ENCODE measurements at places on chromosomes 16 and 17.

DNA sequence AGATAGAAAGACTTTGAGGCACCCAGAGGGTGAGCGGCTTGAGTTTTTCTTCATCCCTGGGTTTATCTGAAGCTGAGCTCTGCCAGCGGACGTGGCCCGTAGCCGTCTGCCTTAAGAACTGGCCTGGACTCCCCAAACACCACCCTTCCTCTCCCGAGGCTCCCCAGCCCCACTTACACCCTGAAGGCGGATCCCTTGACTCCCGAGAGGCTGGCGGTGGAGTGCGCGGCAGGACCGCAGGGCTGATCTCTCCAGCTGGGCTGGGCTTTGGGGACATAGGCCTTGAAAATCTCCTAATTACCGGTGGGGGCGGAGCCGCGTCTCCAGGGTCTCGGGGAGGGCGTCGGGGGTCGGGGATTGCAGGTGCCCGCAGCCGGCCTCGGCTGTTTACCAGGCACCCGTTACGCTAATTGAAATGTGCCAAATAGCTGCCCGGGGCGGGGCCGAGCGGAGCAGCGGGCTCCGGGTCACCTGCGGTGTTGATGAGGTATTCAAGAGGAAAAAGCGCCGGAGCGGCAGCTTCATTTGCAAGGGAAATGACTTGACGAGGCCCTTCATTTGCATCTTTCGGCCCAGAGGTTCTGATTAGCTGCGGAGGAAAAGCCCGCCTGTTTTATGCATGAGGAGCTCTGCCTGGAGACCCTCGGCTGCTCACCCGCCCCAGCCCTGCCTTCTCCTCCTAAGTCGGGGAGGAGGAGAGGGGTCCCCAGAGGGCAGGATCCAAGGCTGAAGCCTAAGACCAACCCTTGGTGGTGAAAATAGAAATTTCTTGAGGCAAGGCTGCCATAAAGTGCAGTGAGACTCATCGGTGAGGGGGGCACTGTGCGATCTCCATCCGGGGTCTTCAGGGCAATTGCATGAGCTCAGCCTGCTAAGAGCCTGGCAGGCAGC, 100.7 kb downstream of the MGAT5B start:
- DNase-seq, result peak; percentile 46

- no peak for DNase-seq
These were observed 17.2 kb downstream of the USP7 start for GRCh38 chr16:8946544-8946943.

DNA sequence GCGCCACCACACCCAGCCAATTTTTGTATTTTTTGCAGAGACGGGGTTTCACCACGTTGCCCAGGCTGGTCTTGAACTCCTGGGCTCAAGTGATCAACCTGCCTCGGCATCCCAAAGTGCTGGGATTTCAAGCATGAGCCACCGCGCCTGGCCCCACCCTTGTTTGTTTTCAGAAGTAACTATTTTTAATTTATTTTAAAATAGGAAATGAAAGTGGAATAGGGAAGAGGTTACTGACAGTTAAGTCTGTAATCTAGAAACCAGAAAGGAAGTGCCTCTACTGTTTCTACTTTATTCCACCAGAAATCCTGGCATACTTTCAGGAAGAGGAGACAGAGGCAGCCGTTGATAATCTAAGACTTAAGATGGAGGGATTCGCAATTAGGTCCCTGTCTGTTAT, 225.6 kb downstream of the TANC2 start:
- DNase-seq, result no peak

- peak; percentile 17 for DNase-seq
These were observed 28.4 kb upstream of the TMC5 start for GRCh38 chr16:19389246-19389645.

GRCh38 chr17:81453712-81454111, 58.5 kb downstream of the BAHCC1 start:
- DNase-seq, result no peak

DNA sequence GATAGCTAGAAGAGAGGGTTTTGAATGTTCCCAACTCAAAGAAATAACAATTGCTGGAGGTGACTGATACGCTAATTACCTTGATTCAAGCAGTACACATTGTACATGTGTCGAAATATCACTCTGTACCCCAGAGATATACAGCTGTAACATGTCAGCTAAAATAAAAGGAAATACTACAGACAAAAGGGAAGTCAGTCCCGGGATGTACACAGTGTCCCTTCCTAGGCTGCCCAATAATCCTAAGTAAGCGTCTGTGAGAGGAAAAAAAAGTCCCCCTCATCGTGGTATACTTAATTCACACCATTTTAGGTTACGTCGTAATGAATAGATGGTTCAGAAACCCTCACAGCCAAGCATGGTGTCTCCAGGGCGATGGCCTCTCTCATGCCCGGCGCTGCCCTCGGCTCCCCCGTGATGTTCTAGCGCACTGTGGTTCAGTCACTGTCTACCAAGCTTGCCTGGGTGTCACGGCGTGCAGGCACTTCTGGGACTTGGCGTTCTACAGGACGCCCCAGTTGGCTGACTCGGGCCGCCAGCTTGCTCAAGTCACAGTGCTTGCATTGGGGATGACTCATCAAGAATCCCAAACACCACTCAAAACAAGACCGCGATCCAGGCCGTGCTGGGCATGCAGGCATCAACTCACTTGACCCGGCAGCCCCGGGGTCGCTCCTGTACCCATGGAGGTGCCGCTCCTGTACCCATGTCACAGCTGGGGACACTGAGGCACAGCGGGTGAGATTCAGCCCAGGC, 27.6 kb downstream of the CCDC40 start:
- DNase-seq, result no peak

DNA sequence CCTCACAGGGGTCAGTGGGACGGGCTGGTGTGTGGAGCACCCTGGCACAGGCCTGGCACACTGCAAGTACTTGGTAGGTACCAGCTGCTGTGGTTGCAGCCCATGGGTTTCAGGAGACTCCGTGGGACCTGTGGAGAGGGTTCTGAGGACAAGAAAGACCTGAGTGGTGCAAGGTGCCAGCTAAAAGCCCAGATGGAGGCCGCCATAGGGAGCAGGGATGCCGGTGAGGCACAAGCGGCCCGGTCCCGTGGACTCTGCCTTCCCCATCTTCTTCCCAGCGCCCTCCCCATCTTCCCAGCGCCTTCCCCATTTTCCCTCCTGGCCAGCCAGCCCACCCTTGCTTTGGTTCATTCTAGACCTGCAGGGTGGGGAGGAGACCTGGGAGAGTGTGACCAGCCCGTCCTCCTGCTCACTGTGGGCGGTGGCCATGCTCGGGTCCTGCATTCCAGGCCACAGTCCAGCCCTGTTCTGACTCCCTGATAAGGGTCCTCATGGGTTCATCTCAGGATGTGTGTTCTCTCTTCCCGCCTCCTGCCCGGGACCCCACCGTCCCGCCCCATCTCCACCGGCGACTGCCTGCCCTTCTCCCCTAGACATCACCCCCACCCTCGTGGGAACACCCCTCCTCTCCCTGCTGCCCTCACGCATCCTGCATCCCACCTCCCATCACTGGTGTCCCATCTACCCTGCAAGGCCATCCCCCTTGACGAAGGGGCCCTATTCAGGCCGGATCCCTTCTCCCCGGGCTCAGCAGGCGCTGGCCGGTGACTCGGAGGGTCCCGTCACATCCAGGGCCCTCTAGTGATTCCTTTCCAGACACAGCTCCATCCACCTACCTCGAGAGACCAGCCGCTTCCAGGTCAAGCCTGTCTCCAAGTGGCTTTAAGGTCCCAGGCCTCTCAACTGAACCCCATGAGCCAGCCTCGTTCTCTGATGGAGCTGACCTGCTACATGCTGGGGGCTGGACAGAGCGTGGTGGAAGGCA, 3.4 kb downstream of the ZNF469 start:
- no peak for DNase-seq

DNA sequence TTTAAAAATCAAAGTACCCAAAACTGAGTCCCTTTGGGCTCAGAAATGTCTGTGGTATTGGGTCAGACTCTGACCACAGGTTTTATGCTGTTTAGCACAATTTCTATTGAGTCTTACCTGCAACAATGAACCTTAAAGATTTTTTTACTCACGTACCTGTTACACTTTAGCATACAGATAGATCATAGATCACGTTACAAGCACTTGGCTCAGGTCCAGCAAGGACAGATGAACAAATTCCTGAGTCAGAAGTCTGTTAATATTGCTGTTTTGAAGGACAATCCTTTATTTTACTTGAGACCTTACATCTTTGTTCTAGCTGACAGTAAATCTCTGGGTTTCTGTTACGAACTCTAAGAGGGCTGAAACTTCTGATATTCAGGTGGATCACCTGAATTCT, 12.8 kb downstream of the SLC7A6OS start:
- no peak for DNase-seq

- no peak for DNase-seq
These were observed 2.6 kb downstream of the CD300LB start for GRCh38 chr17:74528491-74529199.

DNA sequence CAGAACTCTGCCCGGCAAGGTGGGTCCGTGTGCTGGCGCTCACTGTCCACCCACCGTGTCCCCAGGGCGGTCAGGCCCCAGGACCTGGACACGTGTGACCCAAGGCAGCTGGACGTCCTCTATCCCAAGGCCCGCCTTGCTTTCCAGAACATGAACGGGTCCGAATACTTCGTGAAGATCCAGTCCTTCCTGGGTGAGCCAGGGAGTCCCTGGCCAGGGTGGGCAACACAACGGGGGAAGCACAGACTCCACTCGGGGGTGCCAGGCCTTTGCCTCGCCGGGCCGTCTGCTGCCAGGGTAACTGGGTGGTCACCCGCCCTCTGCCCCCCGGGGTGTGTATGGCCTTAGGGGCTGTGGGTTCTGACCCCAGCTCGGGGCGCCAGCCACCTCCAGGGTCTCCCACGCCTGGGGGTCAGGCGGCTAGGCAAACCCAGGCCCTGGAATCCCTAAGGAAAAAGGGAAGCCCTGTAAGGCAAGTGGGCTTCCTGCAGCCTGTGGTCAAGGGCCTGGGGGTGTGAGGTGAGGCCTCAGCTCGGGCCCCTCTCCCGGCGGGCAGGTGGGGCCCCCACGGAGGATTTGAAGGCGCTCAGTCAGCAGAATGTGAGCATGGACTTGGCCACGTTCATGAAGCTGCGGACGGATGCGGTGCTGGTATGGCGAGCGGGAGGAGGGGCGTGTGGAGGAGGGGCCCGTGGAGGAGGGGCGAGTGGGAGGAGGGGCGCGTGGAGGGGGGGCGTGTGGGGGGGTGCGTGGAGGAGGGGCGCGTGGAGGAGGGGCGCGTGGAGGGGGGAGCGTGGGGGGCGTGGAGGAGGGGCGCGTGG, 6.5 kb downstream of the MSLN start:
- no peak for DNase-seq

DNA sequence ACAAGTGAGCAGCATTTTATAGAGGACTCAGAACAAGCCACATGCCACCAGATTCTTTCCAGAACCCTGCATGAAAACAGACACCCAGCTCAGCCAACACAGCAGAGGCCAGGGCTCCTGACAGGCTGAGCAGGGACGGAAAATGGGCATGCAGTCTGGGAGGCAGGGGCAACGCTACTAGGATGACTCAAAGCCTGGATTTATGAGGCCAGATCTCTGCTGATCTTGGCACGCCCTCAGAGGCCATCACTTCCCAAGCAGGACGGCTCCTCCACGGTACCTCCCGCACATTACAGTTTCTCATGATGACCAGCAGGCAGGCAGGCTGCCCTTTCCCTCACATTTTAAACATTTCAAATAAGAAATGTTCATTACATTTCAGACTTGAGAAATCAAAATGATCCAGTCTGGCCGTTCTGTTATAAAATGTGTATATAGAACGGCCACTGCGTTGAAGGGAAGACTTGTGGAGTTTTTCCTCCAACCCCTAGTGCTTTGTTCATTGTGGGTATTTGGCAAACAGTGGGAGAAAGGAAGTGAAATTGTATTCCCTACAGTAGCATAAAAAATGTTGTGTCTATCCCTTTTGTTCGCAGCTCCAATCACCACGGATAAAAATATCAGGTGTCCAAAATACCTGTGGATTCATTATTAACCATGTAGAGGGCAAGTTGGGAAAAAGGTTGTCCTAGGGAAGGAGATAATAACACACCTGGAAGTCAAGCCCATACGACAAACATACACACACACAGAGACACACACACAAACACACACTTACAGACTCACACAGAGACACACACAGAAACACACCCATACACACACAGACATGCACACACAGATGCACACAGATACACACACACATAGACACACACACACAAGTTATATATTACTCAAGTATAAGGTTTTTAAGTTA, 64.8 kb upstream of the ADAMTS18 start:
- DNase-seq, result no peak

GRCh38 chr17:67902511-67903231, 77.4 kb downstream of the BPTF start:
- DNase-seq, result no peak

DNA sequence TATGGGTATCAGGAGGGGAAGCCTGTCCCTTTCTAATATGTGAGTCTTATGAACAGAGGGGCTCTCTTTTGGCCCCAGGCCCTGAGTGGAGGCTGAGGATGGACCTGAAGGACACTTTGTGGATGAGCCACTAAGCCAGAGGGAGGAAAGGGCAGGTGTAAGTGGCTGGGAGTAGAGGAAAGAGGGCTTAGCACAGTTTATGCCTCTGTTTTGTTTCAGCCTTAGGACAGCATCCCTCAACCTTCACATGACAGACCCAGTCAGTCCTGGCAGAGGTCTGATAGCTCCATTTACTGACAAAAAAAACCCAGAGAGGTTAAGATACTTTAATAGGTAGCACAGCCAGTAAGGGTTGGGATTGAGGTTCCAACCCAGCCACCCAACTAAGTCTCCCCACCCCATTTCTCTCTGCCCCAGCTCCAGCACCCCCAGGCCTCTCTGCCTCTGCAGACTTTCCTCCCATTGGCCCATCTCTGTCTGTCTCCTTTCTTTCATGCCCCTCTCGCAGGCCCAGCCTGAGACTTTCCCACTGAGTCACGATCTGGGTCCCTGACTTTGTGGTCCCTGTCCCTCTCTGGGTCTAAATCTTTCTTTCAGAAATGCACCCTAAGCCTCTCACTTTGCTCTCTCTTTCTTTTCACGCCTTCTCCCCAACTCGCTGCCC, 4.7 kb upstream of the TBX21 start:
- DNase-seq, result no peak

- no peak for DNase-seq
These were observed 6.1 kb upstream of the MXRA7 start for GRCh38 chr17:76716839-76717215.

- no peak for DNase-seq
These were observed 10.7 kb upstream of the STAC2 start for GRCh38 chr17:39236450-39236927.

DNA sequence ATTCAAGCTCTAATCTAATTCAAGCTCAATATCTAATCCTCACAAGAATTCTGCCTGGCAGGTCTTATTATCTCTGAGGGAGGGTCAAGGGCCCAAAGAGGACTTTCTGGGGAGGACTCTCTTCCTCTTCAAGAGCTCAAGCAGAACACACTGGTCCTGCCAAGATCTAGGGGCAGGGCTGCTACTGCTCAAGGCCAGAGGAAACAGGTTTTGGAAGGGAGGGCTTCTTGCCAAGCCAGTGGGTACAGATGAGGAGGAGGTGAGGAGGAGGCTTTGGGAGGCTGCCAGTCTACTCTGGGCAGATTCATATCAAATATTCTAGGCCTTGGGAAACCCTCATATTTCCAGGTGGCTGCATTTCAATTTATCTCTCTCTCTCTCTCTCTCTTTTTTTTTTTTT, 51.8 kb upstream of the IL34 start:
- DNase-seq, result no peak

GRCh38 chr16:4714996-4715395, 19.1 kb downstream of the ANKS3 start:
- DNase-seq, result no peak

GRCh38 chr17:59796785-59797205, 89.3 kb downstream of the VMP1 start:
- DNase-seq, result no peak

GRCh38 chr17:83031321-83031945, 48.0 kb upstream of the METRNL start:
- no peak for DNase-seq

All from central memory CD4-positive, alpha-beta T cell (primary cell).